ENCODE measurements at places on chromosomes 6 and 20.

- peak; percentile 30 for DNase-seq
Measured at GRCh38 chr6:52643158-52643557, 27.8 kb upstream of the TMEM14A start.

- DNase-seq: peak; percentile 55
Measured at GRCh38 chr6:2725999-2726567, 24.6 kb downstream of the MYLK4 start.

GRCh38 chr20:52379723-52380336 lies 188.3 kb upstream of the ZFP64 start:
- peak; percentile 44 for DNase-seq

DNA sequence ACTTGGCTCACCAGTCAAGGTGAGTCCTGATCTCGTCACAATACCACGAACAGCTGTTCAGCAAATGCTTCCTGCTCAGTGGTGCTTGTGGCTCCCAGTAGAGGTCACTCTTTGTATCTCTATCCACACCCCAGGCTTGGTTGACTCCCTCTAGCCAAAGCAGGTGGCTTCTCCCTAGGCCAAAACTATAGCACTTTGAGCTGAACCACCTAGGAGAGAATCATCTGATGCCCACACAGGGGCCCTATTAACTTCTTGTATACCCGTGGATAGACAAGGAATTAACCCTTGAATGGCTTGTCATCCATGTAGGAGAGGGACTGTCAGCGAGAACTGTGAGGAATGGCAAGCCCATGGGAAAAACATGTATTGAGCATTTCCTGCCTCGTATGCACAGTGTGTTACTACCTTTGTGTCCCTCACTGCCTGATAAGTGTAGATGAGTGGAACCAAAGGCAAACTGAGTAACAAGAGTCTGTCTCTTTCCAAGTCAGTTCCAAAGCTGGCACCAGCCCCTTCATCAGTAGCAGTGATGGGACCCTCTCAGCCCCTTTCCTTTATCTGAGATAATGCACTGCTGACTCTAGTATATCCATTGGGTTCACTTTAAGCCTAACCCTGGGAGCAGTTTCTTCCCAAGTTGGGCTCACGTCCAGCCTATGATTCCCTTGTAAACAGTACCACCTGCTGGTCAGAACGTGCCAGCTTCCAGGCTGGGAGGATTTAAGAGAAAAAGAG lies 42.5 kb downstream of the EIF2S2 start:
- peak; percentile 80 for DNase-seq

GRCh38 chr20:62355878-62356588 lies 11.1 kb downstream of the LAMA5 start:
- DNase-seq: peak; percentile 37

GRCh38 chr20:63531686-63532448 lies 5.3 kb downstream of the PTK6 start:
- DNase-seq: no peak

DNA sequence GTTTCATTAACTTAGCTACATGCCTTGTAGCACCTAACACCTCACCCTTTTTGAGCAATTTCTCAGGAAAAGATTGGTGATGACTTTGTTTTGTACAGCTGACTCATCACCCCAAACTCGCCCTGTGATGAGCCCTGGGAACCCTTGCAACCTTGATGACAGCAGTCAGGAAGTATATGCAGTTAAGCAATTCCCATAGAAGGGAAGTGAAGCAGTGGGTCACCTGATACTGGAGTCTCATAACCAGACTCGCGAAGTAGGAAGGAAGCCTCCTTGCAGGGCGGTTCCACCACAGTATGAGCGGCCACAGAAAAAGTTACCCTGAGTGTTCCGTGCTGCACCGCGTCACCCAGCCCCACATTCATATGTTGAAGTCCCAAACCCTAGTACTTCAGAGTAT lies 82.0 kb upstream of the EDN1 start:
- no peak for DNase-seq

DNA sequence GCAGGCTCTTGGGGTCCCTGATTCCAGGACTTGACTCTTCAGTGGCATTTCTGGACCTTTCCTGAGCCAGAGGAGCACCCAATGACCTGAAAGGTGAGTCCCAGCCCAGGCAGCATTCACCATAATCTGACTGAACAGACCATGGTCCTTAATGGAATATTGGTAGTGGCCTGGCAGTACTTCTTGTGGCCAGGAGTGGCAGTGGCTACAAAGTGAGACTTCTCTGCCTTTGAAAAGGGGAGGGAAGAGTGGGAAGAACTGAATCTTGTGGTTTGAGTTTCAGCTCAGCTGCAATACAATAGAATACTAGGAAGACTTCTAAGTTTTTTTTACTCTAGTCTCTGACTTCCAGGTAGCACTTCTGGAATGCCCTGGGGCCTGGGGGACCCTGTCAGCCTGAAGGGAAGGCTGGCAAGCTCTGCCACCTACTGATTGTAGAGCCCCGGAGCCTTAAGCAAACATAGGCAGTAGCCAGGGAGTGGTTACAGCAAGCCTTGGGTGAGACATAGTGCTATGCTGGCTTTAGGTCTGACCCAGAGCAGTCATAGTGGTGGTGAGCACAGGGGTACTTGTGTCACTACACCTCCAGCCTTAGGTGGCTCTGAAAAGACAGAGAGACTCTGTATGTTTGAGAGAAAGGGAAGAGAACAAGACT lies 674.2 kb upstream of the MANEA start:
- DNase-seq: no peak

DNA sequence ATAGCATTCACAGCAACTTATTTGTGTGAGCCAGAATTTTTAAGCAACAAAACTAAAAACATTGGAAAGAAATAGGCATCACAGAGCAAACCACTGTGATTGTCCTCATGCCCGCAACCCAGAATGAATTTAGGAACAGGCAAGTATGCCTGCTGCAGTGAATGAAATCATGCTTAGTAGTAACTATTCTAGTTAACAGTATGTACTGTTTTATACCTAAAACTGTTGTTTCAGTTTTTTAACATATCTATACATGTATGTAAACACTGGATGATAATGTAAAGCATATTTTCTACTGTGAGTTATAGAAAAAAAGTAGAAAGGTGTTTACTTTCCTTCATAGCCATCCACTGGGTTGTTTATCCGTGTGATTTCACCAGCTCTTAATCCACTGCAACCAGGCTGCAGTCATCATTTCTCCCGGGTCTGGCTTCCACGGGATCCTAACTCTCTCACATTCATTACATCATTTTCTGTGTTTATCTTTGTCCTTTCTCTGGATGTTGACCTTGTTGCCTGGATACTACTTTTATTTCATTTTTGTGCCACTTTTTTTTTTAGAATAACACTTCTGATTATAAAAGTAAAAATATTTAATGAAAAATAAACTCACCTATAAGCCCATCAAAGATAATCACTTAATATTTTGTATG lies 3.6 kb upstream of the ARFGEF3 start:
- no peak for DNase-seq

- no peak for DNase-seq
Measured at GRCh38 chr20:11379257-11380011, 538.3 kb upstream of the BTBD3 start.

All from K562 (cell line).